ENCODE measurements at places on chromosomes 4 and X. TPM values are rescaled to one million over a fixed set of nuclear protein-coding genes. Genes with fewer than 3 reads are reported as not detected.

Gene MGAT4D
- total RNA-seq, result not detected

Gene RPA4
- total RNA-seq, result not detected

Gene RIPPLY1
- not detected for total RNA-seq

Gene PFKFB1
- total RNA-seq, result 0.20 TPM

Gene MAGEC3
- not detected for total RNA-seq

Gene FAM9C
- not detected for total RNA-seq

Gene PPP1R2C
- not detected for total RNA-seq

Gene JCHAIN
- total RNA-seq, result not detected

Gene NAA11
- 0.36 TPM for total RNA-seq

Gene USP17L22
- total RNA-seq, result not detected

Gene TKTL1
- total RNA-seq, result not detected

Gene CNKSR2
- total RNA-seq, result 0.24 TPM

Gene ZCCHC18
- 0.20 TPM for total RNA-seq

Gene AMBN
- total RNA-seq, result not detected

Gene CFAP99
- 0.96 TPM for total RNA-seq

Gene CPLX1
- total RNA-seq, result not detected

Gene S100P
- not detected for total RNA-seq

Gene CFI
- 1.1 TPM for total RNA-seq

Gene MAGEC1
- total RNA-seq, result 0.10 TPM

Gene ABCB7
- 43.1 TPM for total RNA-seq

Gene VAMP7
- 69.8 TPM for total RNA-seq

Gene CBLL2
- total RNA-seq, result not detected

Gene KIAA1210
- total RNA-seq, result not detected

Gene TKTL2
- total RNA-seq, result not detected

Gene RASSF6
- under 0.01 TPM for total RNA-seq

Gene GASK1B
- 1.2 TPM for total RNA-seq

Gene PAGE5
- 41.0 TPM for total RNA-seq

Gene CCDC110
- total RNA-seq, result 3.3 TPM

Gene WDFY3
- 18.0 TPM for total RNA-seq

Gene REPS2
- total RNA-seq, result 1.1 TPM

Gene HSFX2
- total RNA-seq, result 0.96 TPM

Gene NWD2
- total RNA-seq, result not detected

Gene IL21
- total RNA-seq, result not detected

Gene ODAM
- total RNA-seq, result not detected

Gene ADGRG4
- not detected for total RNA-seq

Gene MAGEA2B
- 16.1 TPM for total RNA-seq

Gene RS1
- not detected for total RNA-seq

Gene CLDN2
- not detected for total RNA-seq

Gene UGT2A1
- total RNA-seq, result not detected

Gene CXXC4
- not detected for total RNA-seq

Gene TNIP3
- total RNA-seq, result 1.8 TPM

Gene SMC1A
- 29.2 TPM for total RNA-seq

Gene CLDN34
- 0.29 TPM for total RNA-seq

Gene CXorf49
- not detected for total RNA-seq

Gene IQSEC2
- 28.4 TPM for total RNA-seq

Gene CDKL2
- 2.9 TPM for total RNA-seq

Gene NLGN4X
- total RNA-seq, result under 0.01 TPM

Gene KLHL15
- total RNA-seq, result 14.7 TPM

Gene CXCL10
- 0.78 TPM for total RNA-seq
